Ureter (tissue), 1 donor: ENCODE measurements at places on chromosomes 16 and 17. TPM values are rescaled to one million over a fixed set of nuclear protein-coding genes. Genes with fewer than 3 reads are reported as not detected.

GRCh38 chr16:67466581-67466980 lies 14.4 kb downstream of the ATP6V0D1 start:
- no peak for DNase-seq

GRCh38 chr17:77371117-77371887 lies 230.5 kb downstream of the SEC14L1 start:
- no peak for DNase-seq

The NACA2 gene
- not detected for total RNA-seq

GRCh38 chr17:9446528-9446927 lies 129.1 kb downstream of the STX8 start:
- no peak for DNase-seq

The PRR35 gene
- not detected for total RNA-seq

DNA sequence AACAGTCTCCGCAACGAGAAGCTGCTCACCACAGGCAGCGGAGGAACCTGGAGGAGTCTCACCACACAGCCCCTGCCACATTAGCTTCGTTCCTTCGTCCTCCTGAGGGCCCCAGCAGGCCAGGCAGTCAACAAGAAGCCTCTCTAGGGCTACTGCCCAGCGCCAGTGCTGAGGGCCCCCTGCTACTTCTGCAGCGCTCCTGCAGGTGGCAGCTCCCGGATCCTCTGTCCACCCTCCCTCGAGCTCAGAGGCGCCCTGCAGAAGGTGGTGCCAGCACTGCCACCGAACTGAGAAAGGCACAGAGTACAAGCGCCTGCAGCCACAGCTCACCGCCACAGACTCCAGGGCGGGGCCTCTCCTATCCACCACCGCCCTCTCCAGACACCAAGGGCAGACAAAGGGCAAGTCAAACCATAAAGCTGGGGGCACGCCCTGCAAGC lies 27.3 kb downstream of the KDM8 start:
- no peak for DNase-seq

The SGCA gene
- total RNA-seq, result 16.9 TPM

GRCh38 chr16:51405361-51405760 lies 254.3 kb upstream of the SALL1 start:
- no peak for DNase-seq

GRCh38 chr17:80969030-80969673 lies 22.5 kb upstream of the CHMP6 start:
- no peak for DNase-seq

The CD7 gene
- 3.4 TPM for total RNA-seq

- DNase-seq, result no peak
These were observed 5.5 kb downstream of the PRSS21 start for GRCh38 chr16:2822496-2822895.

The ESRP2 gene
- 127 TPM for total RNA-seq

The PRAC2 gene
- total RNA-seq, result not detected

DNA sequence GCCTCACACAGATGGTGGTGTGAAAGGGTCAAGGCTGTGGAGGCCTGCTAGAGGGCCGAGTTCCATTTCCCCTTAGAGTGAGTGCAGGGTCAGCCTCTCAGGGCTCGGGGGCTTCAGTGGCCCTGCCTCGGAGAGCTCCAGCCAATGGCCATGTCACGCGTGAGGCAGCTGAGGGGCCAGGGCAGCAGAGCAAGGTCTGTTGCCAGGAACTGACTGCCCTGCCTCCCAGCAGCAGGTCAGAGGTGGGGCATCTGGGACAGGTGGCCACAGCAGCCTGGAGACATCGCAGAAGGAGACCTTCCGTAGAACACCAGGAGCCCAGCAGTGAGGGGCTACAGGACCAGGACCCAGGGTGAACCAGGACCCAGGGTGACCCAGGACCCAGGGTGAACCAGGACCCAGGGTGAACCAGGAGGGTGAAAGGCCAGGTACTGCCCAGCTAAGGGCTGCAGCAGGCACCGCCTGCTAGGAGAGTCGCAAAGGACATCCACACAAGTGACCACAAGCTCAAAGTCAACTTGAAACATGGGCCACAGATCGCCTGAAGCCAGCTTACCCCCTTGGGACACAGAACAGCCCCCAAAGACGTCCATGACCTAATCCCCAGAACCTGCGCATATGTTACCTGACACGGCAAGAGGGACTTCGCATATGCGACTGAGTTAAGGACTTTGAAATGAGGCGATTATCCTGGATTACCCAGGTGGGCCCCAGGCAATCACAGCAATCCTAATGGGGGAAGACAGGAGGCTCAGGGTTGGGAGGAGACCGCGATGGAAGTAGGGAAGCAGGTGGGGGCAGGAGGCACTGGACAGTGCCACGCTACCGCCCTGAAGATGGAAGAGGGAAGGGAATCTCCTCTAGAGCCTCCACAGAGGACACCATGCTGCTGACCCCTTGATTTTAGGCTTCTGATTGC lies 4.8 kb upstream of the MEAK7 start:
- DNase-seq, result no peak

DNA sequence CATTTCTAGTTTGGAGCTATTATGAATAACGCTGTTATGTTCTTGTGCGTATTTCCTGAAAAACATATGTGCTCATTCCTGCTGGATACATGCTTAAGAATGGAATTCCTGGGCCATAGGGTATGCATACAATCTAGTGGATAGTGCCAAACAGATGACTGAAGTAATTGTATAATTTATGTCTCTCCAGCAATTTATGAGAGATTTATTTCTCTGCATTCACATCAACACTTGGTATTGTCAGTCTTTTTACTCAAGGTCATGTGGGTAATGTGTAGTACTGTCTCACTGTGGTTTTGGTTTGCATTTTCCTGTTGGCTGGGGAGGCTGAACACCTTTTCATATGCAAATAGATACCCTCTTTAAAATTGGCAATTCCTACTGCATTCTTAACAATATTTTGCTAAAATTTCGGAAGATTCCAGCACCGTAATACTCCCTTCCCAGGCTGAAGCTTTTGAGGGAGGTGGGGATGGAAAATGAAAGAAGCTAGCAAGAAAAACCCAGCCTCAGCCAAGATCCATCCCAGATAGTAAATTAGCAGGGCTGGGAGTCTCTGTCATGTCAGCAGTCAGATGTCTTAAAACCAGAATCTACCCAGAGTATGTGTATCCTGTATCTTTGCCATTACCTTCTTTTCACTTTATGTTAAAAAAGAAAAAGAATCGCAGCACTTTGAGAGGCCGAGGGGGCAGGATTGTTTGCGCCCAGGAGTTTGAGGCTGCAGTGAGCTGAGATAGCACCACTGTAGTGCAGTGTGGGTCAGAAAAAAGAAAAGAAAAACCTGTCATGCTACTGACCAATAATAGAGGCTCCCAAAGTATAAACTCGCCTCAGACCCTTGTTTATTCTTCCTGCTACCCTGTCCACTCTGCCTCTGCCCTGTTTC lies 204.9 kb downstream of the LGALS9B start:
- no peak for DNase-seq

DNA sequence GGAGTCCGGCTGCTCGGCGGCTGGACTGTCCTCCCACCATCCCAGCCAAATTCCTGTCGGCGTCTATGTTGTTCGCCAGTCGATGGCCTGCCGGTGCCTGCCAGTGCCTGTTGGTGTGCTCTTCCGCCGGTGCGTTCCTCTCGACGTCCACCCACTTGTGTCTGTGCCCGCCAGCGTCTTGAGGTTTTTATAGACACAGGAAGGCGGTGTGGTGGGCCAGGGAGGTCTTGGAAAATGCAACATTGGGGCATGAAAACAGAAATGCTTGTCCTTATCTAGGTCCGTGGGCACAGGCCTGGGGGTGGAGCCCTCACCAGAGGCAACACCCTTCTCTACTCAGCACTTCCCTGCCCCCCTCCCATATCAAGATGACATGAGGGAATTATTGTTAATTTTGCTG lies 167.8 kb downstream of the IRF8 start:
- no peak for DNase-seq

GRCh38 chr17:48646183-48647102 lies 20.3 kb upstream of the HOXB9 start:
- no peak for DNase-seq

- DNase-seq, result no peak
These were observed 116.0 kb downstream of the SALL1 start for GRCh38 chr16:51035110-51035498.

The PLD6 gene
- total RNA-seq, result 4.9 TPM

GRCh38 chr17:41545829-41546410 lies 17.8 kb upstream of the KRT19 start:
- DNase-seq, result no peak

- DNase-seq, result no peak
These were observed 896 bp downstream of the GGA2 start for GRCh38 chr16:23509441-23509754.

The CACNG1 gene
- total RNA-seq, result not detected

DNA sequence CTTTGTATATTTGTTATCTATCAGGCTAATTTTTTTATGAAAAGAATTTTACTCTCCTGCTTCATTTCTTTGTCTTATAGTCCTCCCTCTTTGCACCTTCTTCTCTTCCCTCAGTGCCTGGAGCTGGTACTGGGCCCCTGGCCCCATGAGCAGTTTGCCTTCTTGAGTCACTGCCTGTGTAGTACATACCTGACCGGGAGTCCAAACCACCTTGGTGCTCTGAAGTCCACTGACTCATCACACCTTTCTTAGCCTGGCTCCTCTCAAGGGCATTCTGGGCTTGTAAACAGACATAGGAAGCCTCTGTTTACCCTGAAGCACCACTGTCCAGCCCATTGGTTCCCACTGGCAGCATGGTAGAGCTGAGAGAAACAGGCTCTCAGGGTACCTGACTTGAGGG lies 11.0 kb upstream of the TACO1 start:
- DNase-seq, result no peak

The EFCAB5 gene
- total RNA-seq, result 1.6 TPM

The HNF1B gene
- 31.5 TPM for total RNA-seq

DNA sequence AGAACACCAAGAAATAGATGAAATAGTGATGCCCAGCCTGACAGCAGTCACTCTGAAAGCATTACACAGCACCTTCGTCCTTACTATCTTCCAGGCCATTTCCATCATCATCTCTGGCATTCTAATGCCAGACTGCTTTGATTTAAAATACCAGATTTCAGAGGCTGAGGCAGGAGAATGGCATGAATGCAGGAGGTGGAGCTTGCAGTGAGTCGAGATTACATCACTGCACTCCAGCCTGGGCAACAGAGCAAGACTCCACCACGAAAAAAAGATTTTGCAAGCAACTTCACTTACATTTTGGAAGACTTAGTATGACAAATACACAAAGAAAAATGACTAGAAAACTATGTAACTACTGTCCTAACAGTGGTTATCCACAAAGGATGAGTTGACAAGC lies 244.0 kb downstream of the CPPED1 start:
- no peak for DNase-seq

DNA sequence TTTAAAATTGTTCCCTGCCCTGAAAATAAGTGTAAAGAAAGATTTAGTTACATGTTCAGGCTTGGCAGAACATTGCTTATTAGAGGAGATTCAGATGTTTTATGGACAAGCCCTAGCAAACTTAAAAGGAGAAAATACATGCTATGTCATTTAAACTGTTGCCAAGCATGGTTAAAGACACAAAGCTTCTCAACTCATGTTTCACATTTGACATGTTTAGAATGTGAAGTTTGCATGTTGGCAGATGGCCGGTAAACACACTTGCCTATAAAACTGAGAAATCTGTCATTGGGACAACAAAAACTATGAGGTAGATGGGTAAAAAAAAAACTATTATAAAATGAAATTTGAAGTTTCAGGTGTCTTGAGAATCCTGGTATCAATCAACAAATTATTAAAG lies 5.8 kb downstream of the KRTAP29-1 start:
- no peak for DNase-seq

DNA sequence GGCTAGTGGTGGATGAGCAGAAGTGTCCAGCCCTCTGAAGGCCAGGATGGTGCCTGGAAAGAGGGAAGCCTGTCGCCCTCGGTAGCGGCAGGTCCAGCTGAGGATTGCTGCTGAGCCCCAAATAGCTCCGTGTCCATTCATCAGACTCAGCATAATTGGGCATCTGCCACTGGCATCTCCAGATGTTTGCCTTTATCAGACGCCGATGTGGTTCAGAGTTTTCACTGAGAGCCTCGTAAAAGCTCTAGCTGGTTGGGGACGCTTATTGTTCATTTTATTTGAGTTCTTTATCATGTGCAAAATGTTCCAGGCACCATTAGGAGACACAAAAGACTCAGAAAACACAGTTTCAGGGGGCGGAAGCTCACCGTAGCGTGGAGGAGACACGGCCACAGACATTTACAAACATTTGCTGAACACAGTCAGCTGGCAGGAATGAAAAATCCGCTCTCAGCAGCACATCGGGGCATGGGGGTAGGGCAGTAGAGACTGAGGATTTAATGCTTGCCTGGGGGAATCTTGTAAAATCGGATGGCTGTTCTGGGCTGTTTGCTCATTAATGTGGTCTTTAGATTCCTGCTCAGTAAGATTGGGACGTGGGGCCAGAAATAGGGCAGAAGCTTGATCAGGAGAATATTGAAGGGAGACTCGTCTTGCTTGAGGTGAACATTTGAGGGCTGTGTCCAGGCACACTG lies 41.7 kb downstream of the SMPD3 start:
- no peak for DNase-seq

The TAT gene
- 0.26 TPM for total RNA-seq

- DNase-seq, result no peak
These were observed 99.3 kb upstream of the SOX9 start for GRCh38 chr17:72021417-72022041.

DNA sequence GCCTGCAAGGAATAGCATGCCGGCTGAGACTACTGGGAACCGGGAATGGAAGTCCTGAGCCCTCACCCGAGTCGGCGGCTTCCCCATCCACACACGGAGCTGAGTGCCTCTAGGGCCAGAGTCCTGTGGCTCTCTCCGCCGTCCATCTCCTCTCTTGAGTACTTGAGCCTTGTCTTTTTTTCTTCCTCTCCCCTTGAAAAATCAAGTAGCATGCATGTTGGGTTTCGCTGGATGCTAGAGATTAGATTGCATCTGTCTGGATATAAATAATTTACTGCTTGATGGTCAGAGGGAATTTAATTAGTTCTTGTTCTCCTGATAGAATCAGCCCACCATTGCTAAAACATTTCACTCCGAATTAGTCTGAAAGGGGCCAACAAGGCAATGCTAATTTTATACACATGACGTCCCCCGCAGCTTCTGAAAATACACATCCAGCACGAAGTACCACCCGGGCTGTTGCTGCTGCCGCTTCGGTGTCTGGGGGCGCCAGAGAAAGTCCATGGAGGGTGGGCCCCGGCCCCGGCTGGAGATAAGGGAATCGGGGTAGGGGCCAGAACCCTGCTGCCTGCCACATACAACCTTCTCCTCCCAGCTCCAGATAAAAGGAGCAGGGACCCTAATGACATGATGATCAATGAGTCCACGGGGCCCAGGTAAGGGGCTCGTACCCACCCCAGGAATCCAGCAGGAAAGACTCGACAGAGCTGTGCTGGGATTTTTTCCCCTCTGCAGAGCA lies 48.5 kb downstream of the RBFOX3 start:
- no peak for DNase-seq

GRCh38 chr16:70470927-70471341 lies 16.5 kb downstream of the FCSK start:
- DNase-seq, result no peak

- DNase-seq, result no peak
These were observed 6.7 kb downstream of the SLC13A5 start for GRCh38 chr17:6706499-6706898.

- peak; percentile 70 for DNase-seq
These were observed 85.9 kb downstream of the SNX29 start for GRCh38 chr16:12062343-12063003.

The SMIM36 gene
- not detected for total RNA-seq

The NPIPA5 gene
- 15.6 TPM for total RNA-seq

The TTYH2 gene
- total RNA-seq, result 8.2 TPM

GRCh38 chr16:58062821-58063220 lies 37.3 kb downstream of the MMP15 start:
- DNase-seq, result no peak
